ENCODE measurements at places on chromosomes 1 and 21.

DNA sequence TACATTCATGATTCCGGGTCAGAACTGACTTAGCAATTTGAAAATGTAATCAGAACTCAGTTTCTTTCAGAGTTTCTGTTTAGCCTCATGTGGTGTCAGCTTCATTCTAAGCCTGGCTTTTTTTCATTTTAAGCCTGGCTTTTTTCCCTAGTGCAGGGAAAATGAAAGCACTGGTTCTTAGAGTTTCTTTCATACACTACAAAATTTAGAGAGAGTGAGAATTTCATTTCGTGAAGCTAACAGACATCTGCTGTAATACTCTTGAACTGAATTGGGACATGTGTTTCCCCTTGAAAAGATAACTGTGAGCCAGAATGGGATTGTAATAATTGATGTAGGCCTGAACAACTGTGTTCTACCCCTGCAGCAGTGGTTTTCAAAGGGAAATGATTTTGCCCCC, 95.3 kb upstream of the KIAA0040 start:
- DNase-seq: no peak

DNA sequence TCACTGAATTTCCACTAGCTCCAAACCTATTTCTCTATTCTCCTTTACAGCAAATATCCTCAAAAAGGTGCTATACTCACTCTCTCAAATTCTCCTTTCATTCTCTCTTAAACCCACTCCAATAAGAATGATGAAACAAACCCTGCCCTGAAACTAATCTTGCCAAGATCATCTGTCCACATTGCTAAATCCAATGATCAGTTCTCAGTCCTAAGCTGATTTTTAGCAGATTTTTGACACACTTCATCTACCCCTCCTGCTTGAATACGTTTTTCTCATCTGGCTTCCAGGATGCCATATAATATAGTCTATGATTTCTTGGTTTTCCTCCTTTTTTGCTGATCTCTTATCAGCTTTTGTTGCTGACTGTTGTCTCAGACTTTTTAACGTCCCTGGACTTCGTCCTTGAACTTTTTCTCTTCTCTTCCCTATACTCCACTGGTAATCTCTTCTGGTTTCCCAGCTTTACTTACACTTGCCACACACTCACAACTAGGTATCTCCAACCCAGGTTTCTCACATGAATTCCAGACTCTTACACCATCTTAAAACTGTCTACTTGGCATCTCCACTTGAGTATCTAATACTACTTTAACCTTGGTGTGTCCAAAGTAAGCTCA, 35.3 kb downstream of the RERE start:
- no peak for DNase-seq

DNA sequence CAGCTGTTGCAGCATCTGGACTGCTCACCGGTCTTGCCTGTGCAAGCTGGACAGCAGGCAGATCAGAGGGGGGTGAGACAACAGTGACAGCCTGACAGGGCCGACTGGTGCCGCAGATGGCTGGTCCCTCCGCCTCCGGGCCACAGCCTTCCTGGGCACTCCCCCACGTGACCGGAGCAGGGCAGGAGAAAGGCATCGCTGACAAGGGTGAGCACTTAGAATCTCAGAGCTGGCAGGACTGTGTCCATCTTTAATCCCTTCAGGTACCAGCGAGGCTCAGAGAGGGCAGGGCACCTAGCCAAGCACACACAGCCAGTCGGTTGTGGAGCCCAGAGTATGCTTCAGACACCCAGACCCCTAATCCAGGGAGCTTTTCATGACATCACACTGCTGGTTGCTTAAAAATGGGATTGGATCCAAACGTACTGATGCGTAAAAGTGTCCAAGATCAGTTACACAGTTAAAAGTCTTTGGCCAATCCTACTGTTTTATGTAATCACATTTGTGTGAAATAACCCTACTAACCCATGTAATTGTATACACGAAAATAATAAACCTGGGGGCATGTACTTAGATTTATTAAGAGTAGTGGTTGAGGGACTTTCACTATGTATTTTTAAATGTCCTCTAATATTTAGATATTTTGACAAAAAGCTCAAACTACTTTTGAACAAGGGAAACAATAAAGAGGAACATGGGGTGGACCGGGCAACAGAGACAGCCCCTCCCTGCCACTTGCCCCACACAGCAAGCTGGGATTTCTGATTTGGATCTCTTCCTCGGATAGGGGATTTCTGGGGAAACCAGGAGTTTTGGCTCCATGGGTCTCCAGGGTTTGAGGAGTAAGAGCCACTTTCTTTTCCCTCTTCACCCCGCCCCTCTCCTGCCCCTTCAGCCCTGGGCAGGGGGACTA, 758 bp upstream of the CNTN2 start:
- no peak for DNase-seq

GRCh38 chr1:29852248-29852647, 615.9 kb downstream of the PTPRU start:
- no peak for DNase-seq

- DNase-seq: no peak
Observed at GRCh38 chr1:223747838-223748335, 35.5 kb downstream of the CAPN2 start.

- DNase-seq: no peak
Observed at GRCh38 chr1:113714606-113715269, 44.5 kb downstream of the PHTF1 start.

GRCh38 chr1:247210376-247211117, 38.7 kb upstream of the ZNF124 start:
- peak; percentile 82 for DNase-seq

GRCh38 chr1:151905070-151905442, 4.3 kb downstream of the THEM4 start:
- no peak for DNase-seq

DNA sequence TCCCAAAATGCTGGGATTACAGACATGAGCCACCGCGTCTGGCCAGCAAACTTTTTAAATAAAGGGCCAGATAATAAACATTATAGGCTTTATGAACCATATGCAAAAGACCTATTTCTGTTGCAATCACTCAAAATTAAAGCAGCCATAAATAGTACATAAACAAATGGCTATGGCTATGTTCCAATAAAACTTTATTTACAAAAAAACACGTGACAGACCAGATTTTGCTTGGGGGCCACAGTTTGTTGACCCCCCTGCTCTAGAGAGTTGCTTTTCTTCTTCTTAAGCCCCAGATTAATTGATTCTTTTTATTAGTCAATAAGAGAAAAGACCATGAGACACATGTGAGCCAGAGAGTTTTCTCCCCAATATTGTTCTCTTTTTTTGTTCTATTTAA, 138.3 kb downstream of the MACF1 start:
- no peak for DNase-seq
